ENCODE measurements at places on chromosomes 5 and 9. TPM values are rescaled to one million over a fixed set of nuclear protein-coding genes. Genes with fewer than 3 reads are reported as not detected.

Gene ELOVL7
- under 0.01 TPM for total RNA-seq

Gene FBXL7
- total RNA-seq, result 3.4 TPM

Gene CDK7
- total RNA-seq, result 25.2 TPM

Gene SERF1A
- 1.6 TPM for total RNA-seq

Gene SLC6A19
- not detected for total RNA-seq

Gene ORM1
- not detected for total RNA-seq

Gene PDGFRB
- 52.9 TPM for total RNA-seq

Gene PCDHGA10
- 4.2 TPM for total RNA-seq

Gene SPATA31E1
- total RNA-seq, result not detected

Gene TAF1L
- not detected for total RNA-seq

Gene SLC36A2
- total RNA-seq, result not detected

Gene CDH10
- total RNA-seq, result 0.70 TPM

Gene HTR1A
- not detected for total RNA-seq

Measured in smooth muscle cell of the coronary artery (primary cell).